ENCODE measurements at places on chromosomes 12 and 14.

GRCh38 chr12:130526813-130527212, 189.1 kb downstream of the PIWIL1 start:
- H3K27me3 ChIP-seq: peaks cover 4% of the 10 kb centered on the region
- no peaks in the 10 kb centered on the region for H3K36me3 ChIP-seq
- H3K4me1 ChIP-seq: no peaks in the 10 kb centered on the region
- DNase-seq: no peak
- H3K27ac ChIP-seq: no peak overlapping the region

DNA sequence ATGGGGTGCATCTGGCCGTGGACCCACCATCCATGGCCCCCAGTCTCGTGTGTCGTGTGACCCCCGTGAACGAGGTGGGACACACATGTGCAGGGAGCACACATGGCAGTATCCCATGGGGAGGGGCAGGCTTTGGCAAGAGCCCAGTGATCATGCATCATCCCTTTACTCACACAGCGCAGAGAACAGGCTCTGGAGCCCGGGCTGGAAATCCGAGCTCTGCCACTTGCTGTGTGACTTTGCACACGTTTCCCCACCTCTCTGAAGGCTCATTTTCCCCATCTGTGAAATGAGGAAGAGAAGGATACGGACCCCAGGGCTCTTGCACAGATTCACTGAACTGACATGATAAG, 119.9 kb downstream of the PHETA1 start:
- H3K4me3 ChIP-seq: no peak overlapping the region
- no peaks in the 10 kb centered on the region for H3K36me3 ChIP-seq
- H3K4me1 ChIP-seq: no peaks in the 10 kb centered on the region
- H3K27ac ChIP-seq: no peak overlapping the region
- DNase-seq: no peak

- DNase-seq: no peak
- H3K27ac ChIP-seq: no peak overlapping the region
- peaks cover 2% of the 10 kb centered on the region for H3K4me1 ChIP-seq
- no peak overlapping the region for H3K4me3 ChIP-seq
Measured at GRCh38 chr12:54692353-54692752, 44.2 kb upstream of the DCD start.

DNA sequence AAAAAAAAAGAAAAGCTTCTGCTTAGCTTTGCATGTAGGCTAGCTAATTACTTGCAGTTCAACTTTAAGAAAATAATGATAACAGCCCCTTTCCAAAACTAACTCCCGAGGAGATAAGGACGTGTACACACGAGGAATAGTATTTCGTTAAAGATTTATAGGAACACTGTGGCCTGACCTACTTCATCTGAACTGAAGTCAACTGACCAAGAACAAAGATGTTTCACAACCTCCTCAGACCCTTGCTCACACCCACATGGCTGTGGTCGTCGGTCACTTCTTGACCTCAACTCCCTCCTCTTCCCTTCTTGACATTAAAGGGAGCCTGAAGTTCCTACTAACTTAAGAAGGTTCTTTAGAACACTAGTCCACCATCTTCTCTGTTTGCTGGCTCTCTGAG, 25.3 kb upstream of the FAM181A start:
- H3K36me3 ChIP-seq: peaks cover 4% of the 10 kb centered on the region
- H3K4me1 ChIP-seq: peaks cover 3% of the 10 kb centered on the region
- H3K4me3 ChIP-seq: no peak overlapping the region
- no peak for DNase-seq
- no peak overlapping the region for H3K27ac ChIP-seq

GRCh38 chr12:28938581-28939235, 210.4 kb upstream of the FAR2 start:
- no peak overlapping the region for H3K4me3 ChIP-seq
- no peaks in the 10 kb centered on the region for H3K4me1 ChIP-seq
- no peaks in the 10 kb centered on the region for H3K36me3 ChIP-seq
- DNase-seq: no peak

DNA sequence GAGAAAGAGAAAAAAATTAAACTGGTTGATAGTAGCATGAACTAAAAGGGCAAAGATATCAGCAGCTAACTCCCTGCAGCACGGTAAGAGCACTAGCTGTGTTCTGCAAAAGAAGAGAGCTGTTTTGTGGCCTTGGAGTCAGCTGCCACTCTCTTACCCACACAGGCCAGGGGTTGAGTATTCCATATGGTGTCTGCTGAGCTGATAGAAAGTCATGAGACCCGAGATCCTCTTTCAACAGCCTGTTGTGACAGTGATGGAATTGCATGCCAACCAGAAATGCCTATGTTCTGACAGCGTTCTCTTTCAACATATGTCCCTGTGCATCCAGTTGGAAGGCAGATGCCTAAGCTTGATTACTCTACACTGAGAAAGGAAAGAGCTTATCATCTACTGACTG, 39.9 kb downstream of the TMTC1 start:
- no peak overlapping the region for H3K27ac ChIP-seq
- H3K36me3 ChIP-seq: no peaks in the 10 kb centered on the region
- no peak for DNase-seq
- H3K27me3 ChIP-seq: no peaks in the 10 kb centered on the region
- no peak overlapping the region for H3K4me3 ChIP-seq

DNA sequence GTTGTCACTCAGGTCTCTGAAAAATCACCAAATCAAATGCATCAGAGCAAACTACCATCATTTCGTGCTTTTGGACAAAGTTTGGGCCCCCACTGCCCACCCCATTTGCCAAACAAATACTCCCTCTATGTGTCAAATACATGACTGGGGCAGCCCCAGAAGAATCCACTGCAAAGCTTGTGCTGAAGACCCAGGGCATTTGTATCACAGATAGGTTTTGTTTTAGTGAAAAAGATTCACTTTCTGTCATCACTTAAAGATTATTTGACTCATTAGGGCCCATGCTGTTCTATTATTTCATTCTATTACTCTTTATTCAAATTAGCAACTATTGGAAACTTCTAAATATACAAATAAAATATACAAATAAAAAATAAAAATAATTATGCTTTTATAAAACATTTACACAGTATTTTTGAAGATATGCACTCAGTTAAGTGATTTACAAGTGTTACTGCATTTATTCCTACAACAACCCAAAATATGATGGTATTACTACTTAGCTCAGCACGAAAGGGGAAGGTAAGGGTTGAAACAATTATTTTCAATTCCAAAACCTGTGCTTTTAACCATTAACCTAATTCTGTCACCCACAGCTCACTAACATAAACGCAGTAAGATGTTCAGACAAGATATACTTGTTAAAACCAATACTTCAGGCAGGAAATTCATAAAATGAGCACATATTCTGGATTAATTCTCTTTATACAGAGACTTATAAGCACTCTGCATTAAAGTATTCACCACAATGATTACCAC, 36.5 kb downstream of the LRIG3 start:
- no peaks in the 10 kb centered on the region for H3K4me1 ChIP-seq
- H3K27me3 ChIP-seq: no peaks in the 10 kb centered on the region
- no peak overlapping the region for H3K27ac ChIP-seq
- DNase-seq: no peak
- H3K4me3 ChIP-seq: no peak overlapping the region
- H3K36me3 ChIP-seq: no peaks in the 10 kb centered on the region

GRCh38 chr12:104495786-104496185, 39.0 kb downstream of the CHST11 start:
- H3K27me3 ChIP-seq: no peaks in the 10 kb centered on the region
- H3K27ac ChIP-seq: peak overlapping the region; percentile 69

DNA sequence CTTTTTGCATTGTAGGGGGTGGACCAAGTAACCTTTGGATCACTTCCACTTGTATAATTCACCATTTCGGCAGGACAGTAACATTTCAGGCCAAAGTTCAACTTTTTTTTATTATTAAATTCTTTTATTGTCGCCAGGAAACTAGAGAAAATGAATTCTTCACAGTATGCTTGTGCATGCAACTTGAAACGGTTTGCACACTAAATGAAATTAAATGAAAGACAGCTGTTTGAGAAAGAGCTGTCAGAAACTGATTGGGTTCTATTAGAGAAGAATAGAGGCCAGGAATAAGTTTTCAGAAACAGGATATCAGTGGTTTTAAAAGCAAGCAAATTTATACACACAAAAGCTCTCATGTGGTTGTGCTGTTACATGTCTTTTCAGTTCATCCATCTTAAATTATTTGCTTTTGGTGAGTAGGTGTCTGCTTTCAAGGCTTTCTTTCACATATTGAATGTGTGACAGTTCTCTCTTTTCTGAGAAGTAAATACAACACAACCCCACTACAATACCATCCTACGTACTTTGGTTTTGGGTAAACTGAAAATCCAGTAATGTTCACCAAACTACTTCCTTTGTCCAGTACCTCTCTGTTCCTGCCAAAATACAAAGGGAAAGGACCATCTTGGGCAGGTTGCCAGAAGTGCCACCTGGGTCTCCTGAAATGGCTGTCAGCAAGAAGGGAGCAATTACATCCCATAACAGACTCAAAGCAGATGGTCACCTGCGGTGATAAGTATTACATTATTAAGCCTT, 291.7 kb downstream of the RAD51B start:
- no peak overlapping the region for H3K4me3 ChIP-seq
- H3K27ac ChIP-seq: no peak overlapping the region
- DNase-seq: no peak
- no peaks in the 10 kb centered on the region for H3K4me1 ChIP-seq

- DNase-seq: no peak
- H3K4me1 ChIP-seq: no peaks in the 10 kb centered on the region
- no peak overlapping the region for H3K4me3 ChIP-seq
- H3K27ac ChIP-seq: no peak overlapping the region
Measured at GRCh38 chr12:119180380-119181040, 1.8 kb downstream of the HSPB8 start.

GRCh38 chr12:80313209-80313608, 130.8 kb upstream of the PTPRQ start:
- DNase-seq: no peak
- no peaks in the 10 kb centered on the region for H3K36me3 ChIP-seq
- H3K27me3 ChIP-seq: peaks cover 1% of the 10 kb centered on the region
- H3K4me1 ChIP-seq: no peaks in the 10 kb centered on the region
- H3K27ac ChIP-seq: no peak overlapping the region

DNA sequence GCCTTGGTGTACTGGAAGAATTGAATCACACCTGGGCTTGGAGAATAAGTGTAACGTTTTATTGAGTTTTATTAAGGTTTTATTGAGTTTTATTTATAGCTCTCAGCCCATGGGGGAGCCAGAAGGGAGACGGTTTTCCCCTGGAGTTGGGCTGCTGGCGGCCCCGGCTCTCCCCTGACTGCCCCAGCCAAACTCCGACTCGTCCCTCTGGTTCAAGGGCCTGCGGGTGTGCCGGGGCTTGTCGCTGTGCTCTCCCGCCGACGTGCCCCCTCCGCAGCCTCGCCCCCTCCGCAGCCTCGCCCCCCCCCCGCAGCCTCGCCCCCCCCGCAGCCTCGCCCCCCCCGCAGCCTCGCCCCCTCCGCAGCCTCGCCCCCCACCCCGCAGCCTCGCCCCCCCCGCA, 326.1 kb upstream of the RTL1 start:
- H3K36me3 ChIP-seq: no peaks in the 10 kb centered on the region
- DNase-seq: no peak
- no peak overlapping the region for H3K27ac ChIP-seq
- H3K4me1 ChIP-seq: no peaks in the 10 kb centered on the region
- no peak overlapping the region for H3K4me3 ChIP-seq

GRCh38 chr14:71749613-71750238, 182.5 kb upstream of the RGS6 start:
- no peak overlapping the region for H3K27ac ChIP-seq
- no peak overlapping the region for H3K4me3 ChIP-seq
- no peaks in the 10 kb centered on the region for H3K27me3 ChIP-seq
- peaks cover 2% of the 10 kb centered on the region for H3K36me3 ChIP-seq
- no peaks in the 10 kb centered on the region for H3K4me1 ChIP-seq

- H3K4me1 ChIP-seq: peaks cover 4% of the 10 kb centered on the region
- H3K4me3 ChIP-seq: no peak overlapping the region
- no peak for DNase-seq
- H3K27ac ChIP-seq: no peak overlapping the region
Measured at GRCh38 chr12:68675101-68675842, 11.5 kb upstream of the NUP107 start.

DNA sequence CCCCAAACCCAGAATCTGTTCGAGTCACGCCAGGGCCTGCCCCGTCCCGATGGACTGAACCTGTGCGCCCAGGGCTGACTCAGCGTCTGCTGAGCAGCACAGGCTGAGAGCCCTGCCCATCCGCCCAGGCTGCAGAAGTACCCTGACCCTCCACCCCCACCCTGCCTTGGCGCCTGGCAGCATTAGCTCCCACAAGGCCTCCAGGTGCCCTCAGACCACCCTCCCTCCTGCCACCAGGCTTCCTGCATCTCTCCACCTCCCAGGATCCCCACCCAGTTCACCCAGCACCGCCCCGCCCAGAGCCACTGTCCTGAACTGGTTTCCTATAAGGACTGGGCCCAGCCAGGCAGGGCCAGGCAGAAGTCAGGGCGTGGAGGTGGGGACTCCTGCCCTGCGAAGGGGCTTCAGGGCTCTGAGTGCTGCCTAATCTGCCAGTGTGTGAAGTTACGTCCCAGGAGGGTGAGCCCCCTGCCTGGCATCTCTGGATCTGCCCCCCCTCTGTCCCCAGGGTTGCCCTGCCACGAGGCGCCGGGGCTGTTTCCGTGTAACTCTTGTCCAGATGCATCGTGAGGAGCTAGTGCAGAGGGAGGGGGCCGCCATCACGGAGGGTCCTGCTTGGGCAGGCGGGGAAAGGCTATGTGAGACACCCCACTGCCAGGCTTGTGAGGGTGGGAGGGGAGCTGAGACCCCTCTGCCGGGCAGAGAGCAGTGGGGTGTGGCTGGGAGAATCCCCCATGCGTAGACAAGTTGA, 9.1 kb downstream of the ADSS1 start:
- no peaks in the 10 kb centered on the region for H3K36me3 ChIP-seq
- H3K4me1 ChIP-seq: peaks cover 6% of the 10 kb centered on the region
- H3K27me3 ChIP-seq: peaks cover 10% of the 10 kb centered on the region
- DNase-seq: no peak
- H3K4me3 ChIP-seq: no peak overlapping the region

GRCh38 chr12:72974954-72975555, 702.9 kb downstream of the TRHDE start:
- no peak overlapping the region for H3K27ac ChIP-seq
- no peak for DNase-seq
- no peak overlapping the region for H3K4me3 ChIP-seq
- H3K27me3 ChIP-seq: no peaks in the 10 kb centered on the region

DNA sequence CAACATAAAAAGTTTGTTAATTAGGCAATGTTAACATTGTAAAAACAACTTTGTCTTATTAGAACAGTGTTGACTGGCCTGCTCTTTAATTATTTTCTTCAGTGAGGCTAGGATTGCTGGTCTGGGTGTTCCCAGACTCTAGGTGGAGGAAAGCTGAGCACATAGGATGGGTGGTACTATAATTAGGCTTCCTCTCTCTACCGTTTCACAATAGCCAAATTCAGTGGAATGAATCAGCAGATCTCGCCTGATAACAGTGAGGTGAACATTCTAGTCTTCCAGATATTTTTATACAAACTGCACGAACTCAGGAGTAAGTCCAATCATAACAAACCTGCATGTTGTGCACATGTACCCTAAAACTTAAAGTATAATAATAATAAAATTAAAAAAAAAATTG, 11.9 kb downstream of the PTGDR start:
- no peaks in the 10 kb centered on the region for H3K4me1 ChIP-seq
- no peak overlapping the region for H3K27ac ChIP-seq
- no peak for DNase-seq
- no peaks in the 10 kb centered on the region for H3K36me3 ChIP-seq
- no peak overlapping the region for H3K4me3 ChIP-seq
- H3K27me3 ChIP-seq: peaks cover 16% of the 10 kb centered on the region

- no peak for DNase-seq
- no peak overlapping the region for H3K27ac ChIP-seq
- no peak overlapping the region for H3K4me3 ChIP-seq
- no peaks in the 10 kb centered on the region for H3K4me1 ChIP-seq
- no peaks in the 10 kb centered on the region for H3K27me3 ChIP-seq
Measured at GRCh38 chr14:83607682-83608081, 1922.3 kb upstream of the FLRT2 start.

Measured in memory B cell (primary cell).